ENCODE measurements at places on chromosomes 3 and 15.

GRCh38 chr3:38843898-38844297 is 27.9 kb upstream of the SCN10A start:
- peak; percentile 1 for DNase-seq

DNA sequence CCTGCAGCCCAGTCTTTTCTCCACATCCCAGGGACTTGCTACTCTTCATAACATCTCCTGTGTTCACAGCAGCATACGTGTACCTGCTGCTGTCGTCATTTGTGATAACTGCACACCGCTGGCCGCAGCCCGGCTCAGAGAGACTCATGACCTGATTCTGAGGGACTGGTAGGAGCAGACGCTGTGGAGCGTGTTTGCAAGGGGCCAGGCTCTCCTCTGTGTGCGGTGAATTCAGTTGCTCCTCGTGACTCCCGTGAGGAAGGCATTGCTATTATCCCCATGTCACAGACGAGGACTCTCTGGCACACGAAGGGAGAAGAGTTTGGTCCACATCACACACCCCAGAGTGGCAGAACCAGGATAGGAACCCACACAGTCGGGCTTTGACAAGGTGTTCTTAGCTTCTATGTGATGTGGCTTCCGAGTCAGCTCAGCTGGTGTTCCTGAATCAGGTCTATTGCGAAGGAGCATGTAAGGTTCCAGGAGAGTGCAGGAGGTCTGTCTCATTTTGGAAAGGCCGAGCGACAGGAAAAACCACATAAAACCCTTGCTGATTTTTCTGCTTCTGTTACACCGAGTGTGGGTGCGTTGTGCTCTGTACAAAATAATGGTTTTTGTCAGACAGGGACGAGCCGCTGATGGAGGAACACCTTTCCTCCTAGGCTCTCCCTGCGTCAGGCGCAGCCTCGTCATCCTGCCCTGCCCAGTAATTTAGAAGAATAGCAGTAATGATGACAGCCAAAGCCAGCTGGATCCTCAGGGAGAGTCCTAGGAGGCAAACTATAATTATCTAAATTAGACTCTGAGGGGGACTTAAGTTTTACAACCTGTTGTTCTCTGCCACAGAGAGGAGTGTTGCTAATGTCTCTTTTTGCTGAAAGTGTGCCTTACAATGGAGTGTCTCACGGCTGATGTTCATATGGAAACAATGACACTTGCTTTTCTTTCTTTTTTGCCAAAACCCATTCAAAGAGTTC is 157.5 kb upstream of the RGMA start:
- no peak for DNase-seq

DNA sequence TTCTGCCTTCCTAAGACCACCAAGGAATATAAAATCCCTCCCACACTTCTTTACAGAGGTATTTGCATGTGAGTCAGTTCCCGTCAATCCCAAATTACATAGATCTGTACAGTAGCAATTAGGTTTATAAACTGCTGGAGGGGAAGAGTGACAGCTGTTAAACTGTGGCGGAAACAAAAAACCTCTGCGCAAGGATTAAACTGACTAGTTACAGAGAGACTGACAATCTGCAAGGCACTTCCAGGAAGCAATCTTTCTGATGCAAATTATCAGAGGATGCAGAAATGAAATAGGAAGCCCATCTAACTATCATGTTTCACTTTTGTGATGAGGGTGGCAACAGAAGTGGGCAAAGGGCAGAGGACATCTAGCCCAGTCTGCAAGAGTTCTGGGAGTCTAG is 150.4 kb downstream of the RTP4 start:
- DNase-seq: no peak

GRCh38 chr3:197408177-197408957 is 110.0 kb upstream of the DLG1 start:
- no peak for DNase-seq

DNA sequence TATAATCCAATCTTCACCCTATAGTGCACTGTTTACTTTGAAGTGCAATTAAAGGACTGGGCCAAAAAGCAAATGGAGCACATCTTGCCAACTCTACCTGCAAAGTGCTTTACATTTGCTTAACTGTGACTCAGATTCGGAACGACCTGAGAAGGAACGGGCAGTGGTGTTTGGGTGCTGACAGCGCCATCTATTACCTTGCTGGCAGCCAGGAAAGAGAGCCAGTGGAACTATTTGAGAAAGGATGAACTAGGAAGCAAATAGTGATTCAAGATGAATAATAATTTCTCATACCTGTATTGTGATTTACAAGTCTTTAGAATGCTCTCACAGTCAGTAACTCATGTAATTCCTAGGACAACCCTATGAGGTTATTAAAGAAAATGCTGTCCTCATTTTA is 312.9 kb downstream of the PDCD6IP start:
- no peak for DNase-seq

DNA sequence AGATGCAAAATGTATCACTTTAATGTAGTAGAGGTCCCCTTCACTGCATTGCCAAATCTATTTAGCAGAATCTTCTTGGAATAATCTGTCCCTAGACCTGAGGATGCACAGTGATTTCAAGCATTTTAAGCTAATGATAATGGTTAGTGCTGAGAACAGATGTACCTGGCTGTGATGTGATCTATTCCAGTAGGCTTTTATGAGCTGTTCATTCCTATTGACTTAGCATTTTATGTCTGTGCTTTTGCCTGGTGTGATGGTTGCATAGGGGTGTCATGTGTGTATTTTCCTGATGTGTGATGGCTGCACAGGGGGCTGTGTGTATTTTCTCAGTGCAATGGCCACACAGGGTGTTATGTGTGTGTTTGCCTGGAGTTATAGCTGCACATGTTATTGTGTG is 272.9 kb downstream of the TIGIT start:
- DNase-seq: no peak

DNA sequence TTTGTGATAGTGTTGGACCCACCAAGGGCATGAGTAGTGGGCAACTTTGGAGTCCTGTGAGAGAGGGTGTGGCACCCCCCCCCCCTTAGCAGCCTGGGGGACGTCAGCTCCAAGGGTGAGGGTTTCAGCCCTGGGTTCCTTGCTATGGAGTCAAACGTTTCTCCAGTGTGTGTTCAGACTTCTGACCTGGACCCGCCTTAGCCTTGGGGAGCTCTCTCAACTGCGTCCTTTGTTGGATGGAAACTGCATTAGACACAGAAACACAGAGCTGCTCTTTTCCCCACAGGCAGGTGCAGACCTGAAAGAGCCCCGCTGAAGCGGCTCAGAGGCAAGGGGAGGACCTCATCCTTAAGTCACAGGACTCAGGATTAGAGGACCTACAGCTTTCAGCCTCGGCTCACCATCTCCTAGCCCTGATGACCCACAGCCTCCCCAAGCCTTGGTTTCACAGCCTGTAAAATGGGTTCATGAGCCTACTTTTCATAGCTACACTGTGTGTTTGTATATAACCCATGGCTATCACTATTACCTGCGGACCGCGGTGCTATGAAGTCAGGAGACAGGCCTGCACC is 19.9 kb downstream of the ZNF710 start:
- DNase-seq: no peak

DNA sequence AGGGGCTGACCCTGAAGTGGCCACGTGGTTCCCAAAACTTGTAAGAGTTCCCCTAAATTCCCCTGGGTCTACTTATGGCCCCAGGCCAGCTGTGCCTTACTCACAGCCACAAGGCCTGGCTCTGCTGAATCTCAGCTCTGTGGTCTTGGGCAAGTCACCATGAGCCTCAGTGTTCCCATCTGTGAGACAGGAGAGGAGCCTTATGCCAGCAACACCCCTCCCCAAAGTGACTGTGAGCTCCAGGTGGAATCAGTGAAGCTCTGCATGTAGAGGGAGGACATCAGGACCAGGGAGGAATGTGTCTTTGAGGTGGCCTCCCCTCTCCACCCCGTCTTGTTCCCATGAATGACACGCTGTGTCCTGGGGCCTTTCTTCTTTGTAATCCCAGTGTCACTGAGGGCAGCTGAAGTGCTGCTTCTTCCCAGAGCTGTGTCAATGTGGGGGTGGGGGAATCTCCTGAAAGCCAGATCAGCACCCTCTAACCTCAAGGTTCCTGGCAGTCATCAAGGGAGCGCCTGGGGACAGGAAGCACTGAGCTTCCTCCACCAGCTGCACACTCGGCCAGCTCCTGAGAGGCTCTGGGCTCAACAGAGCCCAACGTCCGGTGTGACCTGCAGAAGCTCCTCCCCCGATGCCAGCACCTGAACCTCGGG is 258.9 kb downstream of the UACA start:
- peak; percentile 97 for DNase-seq

DNA sequence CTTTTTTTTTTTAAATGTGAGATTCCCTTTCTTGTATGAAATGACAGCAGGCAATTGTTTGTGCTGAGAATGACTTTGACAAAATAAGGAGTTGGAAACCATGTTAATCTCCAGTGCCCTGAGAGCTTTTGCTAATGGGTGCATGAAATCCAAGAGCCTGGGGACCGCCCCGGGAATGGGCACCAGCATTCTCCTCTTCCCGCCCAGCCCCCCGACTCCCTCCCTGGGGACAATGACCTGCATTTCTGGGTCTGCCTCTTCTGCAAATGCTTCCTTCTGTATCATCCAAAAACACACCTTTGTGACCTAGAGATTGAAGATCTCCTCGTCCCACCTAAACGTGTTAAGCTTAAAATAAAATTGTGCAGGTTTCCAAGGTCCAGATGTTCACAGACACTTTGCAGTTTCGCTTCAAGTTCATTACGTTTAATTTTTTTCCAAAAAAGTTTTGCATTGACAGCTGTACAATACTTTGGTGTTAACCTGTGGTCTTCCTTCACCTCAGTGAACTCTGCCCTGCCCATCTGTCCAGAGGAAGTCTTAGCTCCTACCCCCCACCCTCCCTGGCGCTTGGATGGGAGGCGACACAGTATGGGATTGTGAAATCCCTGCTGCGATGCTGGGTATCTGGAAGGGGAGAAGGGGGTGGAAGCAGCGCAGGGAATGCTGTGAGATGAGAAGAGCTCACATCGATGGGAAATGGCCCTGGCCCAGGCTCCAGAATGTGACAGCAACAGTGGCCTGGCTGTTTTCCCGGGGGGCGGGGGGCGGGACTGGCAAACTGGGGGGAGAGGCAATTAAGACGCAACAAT is 50.1 kb downstream of the TLE3 start:
- no peak for DNase-seq

- no peak for DNase-seq
Measured at GRCh38 chr15:83284559-83285283, at the start of gene BNC1. Gene BNC1, minus strand, starts transcription at chr15:83284664. Its CDS starts 36 bp downstream, at chr15:83284628.

- no peak for DNase-seq
Measured at GRCh38 chr3:157190380-157190872, 30.5 kb upstream of the CCNL1 start.

DNA sequence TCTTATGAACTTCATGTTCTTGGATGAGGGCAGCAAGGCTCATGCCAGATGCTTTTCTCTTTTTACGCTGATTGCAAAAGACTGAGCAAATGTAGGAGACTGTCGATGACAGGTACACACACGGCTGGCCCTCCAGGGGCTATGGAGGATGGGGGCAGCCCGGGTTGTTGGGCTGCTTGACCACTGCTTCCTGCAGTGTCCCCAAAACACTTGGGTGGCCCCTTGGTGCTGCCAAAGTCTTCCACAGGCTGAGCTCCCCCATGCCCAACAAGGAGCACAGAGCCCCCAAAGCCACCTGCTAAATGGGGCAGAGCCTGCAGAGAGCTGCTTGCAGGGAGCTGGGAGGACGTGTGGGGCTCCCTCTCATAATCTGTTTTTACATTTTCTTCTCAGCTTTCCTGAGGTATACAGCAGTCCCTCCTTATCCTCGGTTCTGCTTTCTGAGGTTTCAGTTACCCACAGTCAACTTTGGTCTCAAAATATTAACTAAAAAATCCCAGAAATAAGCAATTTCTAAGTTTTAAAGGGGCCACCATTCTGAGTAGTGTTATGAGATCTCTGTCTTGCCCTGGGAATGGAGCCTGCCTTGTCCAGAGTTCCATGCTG is 7.3 kb downstream of the PRR23E start:
- DNase-seq: no peak

DNA sequence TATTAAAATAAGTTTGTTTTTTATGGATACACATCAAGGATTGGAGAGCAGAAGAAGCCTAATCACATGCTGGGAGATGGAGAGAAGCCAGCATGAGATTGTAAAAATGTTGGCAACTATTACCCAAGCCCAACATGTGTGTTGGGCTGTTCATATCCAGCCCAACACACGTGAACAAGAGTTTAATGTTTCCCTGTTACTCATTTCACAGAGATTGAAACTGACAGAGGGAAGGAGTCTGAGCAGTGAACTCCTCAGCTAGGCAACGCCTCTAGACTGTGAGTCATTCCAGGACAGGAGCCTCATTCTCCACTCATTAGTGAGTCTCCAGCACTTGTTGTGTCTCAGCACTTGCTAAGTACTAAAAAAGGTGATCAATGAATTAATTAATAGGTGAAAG is 43.2 kb upstream of the CMSS1 start:
- DNase-seq: no peak

- DNase-seq: no peak
Measured at GRCh38 chr3:128232376-128233178, 79.3 kb downstream of the EEFSEC start.

DNA sequence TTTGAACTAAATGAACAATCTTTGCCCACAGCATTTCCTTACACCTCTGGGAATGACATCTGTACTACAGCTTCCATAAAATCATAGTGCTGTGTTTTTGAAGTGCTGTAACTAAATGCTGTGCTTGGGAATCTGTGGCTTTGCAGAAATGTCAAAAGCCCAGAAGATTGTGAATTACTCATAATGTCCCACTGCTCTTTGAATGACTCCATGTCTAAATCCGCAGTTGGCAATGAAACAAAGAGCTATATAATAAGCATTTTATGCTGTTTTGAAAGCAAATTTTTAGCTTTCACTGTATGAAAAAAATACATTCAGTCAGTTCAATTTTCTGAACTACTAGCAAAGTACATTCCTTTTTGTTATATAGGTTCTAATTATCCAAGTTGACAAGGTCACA is 88.6 kb upstream of the ADAMTS17 start:
- no peak for DNase-seq

DNA sequence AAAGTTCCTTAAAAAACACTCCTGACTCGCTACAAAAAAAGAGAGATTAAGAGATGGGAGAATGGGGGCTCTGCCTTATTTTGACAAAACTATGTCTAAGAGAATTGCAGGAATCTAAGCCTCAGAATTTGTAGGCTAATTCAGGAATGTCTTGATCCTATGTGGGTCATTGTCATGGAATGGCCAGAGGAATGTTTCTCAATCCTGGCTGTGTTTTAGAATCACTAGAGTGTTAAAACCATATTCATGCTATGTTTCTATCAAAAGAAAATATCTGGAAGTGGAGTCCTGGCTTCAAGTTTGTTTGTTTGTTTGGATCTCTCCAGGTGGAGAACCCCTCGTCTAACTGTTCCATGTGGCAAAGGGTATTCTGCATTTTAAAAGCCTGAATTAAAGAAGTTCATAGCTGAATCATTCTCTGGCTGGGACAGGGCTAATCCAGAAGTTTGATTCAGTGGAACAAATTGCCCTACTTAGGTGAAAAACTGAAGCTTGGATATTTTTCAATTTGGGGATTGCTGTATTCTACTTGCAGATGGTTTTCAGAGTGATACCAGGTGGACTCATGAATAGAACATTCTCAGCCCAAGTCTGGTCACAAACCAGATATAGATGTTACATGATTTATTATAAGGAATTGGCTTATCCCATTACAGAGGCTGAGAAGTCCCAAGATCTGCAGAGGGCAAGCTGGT is 28.2 kb downstream of the GJD2 start:
- no peak for DNase-seq

- DNase-seq: no peak
Measured at GRCh38 chr3:126886217-126886616, 96.7 kb upstream of the PLXNA1 start.
